Foreskin keratinocyte (primary cell): ENCODE measurements at places on chromosomes 3 and 15.

DNA sequence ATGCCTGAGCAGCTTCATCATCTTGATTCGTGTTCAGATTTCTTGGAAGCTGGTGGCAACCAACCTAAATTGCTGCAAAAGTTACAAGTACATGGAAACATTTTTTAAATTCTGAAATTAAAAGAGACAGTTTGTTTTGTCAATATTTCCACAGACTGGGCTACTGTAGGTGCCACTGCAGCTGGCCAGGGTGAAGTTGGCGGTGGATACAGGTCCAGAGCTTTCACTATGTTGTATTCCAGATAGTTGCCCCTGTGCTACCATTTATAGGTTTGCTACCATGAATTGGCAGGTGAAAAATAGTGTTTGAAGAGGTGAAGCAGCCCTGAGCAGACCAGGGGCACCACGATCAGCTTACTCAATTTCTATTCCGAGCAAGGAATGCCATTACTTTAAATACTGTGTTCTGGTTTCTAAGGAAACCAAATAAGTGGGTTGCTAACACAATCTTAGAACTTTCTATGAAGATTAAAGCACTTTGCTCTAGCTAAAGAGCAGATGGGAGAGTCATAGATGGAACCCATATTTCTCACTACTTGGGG is 21.2 kb upstream of the SHC4 start:
- no peak for DNase-seq

- DNase-seq, result no peak
These were observed 4.6 kb downstream of the EPM2AIP1 start for GRCh38 chr3:36988356-36988755.

GRCh38 chr3:9837701-9838582 is 5.9 kb downstream of the RPUSD3 start:
- no peak for DNase-seq

DNA sequence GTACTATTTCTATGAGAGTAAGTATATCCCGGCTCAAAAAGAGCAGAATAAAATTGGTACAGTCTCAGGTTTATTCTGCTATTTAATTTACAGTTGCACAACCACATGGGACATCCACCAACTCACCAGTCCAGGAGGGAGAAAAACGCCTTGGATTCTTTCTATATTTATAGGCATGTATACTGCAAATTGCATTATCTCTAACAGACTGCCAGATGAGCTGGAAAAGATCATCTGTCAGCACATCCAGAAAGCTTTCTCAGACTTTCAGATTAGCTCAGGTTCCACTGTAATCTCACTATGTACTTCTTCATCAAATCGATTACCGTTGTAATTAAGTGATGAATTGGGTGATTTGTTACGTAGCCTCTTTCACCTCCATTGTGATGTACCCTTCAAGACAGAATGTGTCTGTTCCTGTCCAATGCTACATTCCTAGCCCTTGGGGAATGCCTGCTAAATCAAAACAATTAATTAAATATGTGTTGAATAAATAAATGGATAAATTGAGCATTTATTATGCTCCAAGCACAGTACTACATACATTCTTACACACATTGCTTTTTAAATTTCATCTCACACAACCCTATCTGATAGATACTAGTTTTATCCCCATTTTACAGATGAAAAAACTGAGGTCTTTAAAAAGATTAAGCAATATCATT is 38.1 kb upstream of the TMC3 start:
- no peak for DNase-seq

GRCh38 chr3:120726791-120727190 is 15.5 kb downstream of the RABL3 start:
- no peak for DNase-seq

DNA sequence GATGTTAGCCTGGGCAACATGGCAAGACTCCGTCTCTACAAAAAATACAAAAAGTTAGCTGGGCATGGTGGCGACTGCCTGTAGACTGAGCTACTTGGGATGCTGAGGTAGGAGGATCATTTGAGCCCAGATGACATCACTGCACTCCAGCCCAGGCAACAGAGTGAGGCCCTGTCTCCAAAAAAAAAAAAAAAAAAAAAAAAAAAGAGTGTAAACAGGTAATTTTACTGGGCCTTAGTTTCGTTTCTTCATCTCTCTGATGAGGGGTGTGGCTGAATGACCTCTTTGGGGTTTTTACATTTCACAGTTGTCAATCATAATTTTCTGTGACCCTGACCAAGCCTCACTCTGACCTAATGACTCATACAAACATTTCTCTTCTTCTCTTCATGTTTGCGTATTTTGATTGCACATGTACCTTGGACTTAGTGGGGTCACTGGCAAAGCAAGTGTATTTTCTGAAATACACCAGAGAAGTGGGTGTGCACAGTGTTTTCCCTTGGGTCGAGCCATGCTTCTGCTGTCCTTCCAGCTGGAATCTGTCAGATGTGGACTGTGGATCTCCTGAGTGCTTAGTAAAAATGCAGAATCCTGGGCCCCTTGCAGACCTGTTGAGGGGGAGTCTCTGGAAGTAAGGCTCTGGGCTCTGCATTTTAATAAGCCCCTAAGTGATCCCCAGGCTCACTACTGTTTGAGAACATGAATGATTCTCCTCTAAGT is 140.5 kb downstream of the FNDC3B start:
- no peak for DNase-seq

- peak; percentile 93 for DNase-seq
These were observed 356.4 kb downstream of the MFSD1 start for GRCh38 chr3:159158213-159158612.

DNA sequence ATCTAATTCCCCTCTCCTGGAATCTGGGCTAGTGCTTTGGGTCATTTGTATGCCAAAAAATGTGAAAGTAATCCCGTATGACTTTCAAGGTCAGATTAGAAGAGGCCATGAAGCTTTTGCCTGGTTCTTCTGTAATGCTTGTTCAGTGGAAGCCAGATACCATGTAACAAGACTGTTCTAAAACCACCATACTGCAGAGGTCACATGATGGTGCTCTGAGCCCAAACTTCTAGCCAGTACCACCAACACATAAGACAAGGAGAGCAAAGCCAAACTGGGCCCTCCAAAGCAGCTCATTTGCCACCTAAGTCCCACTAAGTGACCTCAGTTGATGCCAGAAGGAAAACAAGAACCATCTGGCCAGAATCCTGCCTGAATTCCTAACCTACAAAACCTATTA is 64.3 kb upstream of the MELTF start:
- no peak for DNase-seq

GRCh38 chr3:140189267-140189666 is 254.3 kb downstream of the CLSTN2 start:
- DNase-seq, result no peak

DNA sequence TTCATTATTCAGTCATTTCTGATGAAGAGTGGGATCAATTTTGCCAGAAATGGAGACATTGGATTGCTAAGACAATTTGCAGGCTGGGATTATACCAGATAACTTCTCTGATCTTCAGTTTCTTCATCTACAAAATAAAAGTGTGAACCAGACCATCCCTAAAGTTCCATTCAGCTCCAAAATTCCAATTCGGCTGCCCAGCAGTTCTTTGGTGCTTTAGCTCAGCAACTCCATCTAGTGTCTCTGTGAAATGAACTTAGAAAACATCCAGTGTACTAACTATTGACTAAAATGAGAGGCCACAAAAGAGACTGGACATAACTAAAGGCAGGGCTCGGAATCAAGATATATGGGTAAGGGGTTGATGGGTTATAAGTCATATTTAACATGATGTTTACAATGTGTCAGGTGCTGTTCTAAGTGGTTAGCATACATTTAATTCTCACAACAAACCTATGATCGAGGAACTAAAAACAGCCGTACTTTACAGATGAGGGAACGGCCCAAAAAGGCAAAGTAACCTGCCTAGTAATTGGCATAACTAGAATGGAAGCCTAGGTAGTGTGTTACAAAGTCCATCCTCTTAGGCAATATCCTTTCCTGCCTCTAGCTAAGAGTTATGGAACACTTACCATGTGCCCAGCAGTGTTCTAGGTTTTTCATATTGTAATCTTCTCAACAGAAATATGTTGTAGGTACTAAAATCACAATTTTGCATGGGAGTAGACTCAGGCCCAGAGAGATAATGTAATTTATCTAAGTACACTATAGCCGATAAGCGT is 17.0 kb downstream of the THAP10 start:
- DNase-seq, result no peak

- DNase-seq, result no peak
These were observed 163.1 kb downstream of the STAC start for GRCh38 chr3:36543276-36543997.

DNA sequence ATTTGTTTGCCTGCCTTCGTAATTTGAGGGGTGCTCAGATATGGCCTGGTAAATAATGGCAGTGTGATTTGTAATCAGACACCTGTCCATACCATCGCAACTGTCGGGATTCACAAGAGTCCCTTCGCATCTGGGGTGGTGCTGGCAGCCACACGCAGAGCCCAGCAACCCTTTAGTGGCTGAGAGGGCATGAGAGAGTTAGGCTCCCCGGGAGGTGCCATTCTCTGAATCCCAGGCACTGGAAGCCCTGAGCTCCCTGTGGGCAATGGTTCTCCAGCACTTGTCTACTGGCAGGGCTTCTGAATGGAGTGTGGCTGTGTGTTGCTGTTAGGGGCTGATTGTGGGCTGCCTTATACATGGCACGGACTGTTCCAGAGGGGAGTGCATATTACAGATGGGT is 230.1 kb downstream of the EBLN2 start:
- DNase-seq, result no peak

GRCh38 chr3:40321818-40322217 is 12.3 kb downstream of the EIF1B start:
- no peak for DNase-seq

DNA sequence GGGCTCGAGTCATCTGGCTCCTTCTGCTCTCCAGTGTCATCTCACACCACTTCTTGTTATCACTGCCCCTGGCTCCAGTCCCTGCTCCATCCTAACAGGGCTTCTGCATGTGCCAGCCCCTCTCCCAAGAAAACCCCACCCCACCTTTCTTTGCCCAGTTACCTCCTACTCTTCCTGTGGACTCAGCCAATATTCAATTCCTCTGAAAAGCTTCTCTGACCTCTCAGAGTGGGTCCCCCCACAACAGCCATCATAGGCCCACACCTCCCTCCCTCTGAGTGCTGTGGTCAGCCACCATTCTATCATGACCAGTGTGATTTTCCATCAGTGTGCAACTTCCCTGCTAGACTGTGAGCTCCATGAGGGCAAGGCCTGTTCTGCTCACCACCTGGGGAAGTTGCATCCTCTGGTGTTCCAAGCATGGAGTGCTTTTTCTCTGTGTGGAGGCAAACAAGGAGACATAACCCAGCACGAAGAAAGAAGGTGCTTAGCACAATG is 71.6 kb downstream of the ADCY5 start:
- no peak for DNase-seq

- DNase-seq, result no peak
These were observed 1.3 kb upstream of the PIGZ start for GRCh38 chr3:196969660-196970546.

GRCh38 chr3:12495749-12496452 is 11.6 kb downstream of the TSEN2 start:
- no peak for DNase-seq

GRCh38 chr15:33913459-33913858 is 54.8 kb upstream of the CHRM5 start:
- DNase-seq, result peak; percentile 21

- DNase-seq, result no peak
These were observed 11.1 kb downstream of the LRCH3 start for GRCh38 chr3:197801891-197802778.

GRCh38 chr3:188863999-188864406 is 307.8 kb upstream of the TPRG1 start:
- no peak for DNase-seq

DNA sequence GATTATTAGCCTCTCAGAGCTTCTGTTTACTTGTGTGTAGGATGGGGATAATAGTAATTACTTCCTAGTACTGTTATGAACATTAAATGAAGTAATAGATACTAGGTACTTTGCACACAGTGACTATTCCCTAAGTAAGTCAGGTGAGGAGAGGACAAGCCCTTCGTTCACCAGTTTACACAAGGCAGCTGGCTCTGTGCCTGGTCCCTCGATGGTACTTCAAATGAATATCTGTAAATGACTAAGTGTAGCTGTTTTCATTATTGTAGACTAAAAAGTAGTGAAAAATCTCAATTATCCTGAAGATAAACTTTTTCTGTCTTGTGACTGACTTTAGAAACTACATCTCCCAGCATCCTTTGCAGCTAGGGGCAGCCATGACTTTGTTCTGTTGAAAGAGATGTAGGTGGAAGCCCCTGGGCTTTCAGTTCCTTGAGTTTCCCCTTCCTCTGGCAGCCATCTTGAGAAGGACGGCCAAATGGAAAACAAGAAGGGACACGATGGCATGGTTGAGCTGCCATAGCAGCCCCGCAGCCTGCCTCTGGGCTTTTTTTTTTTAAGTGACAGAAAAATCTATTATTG is 11.7 kb upstream of the WNT7A start:
- DNase-seq, result peak; percentile 48

DNA sequence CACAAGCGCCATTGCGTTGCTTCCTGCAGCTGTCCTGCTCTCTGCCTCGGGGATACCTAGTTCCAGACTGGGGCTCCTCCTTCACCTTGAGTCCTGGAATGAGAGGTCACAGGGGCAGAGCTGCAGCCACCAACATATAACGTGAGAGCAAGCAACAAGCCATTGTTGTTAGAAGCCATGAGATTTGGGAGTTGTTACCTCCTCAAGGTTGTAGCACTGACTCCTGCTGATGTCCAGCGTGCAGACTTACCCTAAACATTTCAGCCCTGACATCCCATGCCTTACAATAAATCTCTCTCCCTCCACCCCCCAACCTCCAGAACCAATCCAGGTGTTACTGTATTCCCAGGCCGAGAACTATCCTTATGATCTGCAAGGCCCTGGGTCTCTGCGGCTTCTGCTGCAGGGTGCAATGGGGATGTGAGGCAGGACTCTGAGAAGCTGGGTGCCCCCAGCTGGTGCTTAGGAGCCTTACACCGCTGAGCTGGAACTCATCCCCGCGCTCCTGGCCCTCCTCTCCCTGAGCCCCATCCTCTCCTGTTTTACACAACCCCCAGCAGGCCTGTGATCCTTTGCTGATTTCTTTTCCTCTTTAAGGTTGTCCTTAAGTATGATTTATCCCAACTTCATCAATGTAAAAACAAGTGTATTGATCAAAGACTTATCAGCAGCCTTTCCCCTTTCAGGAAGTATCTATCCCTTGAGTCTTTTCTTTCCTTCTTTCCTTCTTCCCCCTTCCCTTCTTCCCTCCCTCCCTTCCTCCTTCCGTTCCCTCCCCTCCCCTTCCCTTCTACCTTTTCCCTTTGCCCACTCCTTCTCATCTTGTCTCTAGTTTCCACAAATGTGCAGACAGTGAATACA is 84.2 kb upstream of the ABHD2 start:
- no peak for DNase-seq

DNA sequence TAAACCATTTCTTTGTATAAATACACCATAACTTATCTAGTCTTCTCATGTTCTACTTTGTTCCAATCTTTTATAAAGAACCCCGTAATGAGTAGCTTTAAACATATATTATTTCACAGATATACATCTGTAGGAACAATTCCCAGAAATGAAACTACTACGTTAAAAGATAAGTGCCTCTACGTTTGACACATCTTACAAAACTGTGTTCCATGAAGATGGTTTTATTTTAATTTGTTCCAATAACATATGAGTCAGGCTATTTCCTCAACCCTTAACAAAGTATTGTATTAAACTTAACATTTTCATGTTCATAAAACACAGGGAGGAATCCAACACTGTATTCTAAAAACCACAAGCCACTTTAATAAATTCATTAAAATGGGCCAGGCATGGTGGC is 52.9 kb downstream of the TRPM7 start:
- no peak for DNase-seq

- no peak for DNase-seq
These were observed 87.9 kb downstream of the PLXNA1 start for GRCh38 chr3:127070776-127071175.
